Cardiac atrium fibroblast (primary cell): ENCODE measurements at places on chromosomes 3 and 15. TPM values are rescaled to one million over a fixed set of nuclear protein-coding genes. Genes with fewer than 3 reads are reported as not detected.

The CATSPER2 gene
- under 0.01 TPM in 1 of 2 replicates, not detected in the other for total RNA-seq

The TRAT1 gene
- total RNA-seq: not detected in 2 replicates

The PIGZ gene
- 6.3 and 9.7 TPM in 2 replicates for total RNA-seq

The CHCHD4 gene
- 11.2 and 16.5 TPM in 2 replicates for total RNA-seq

The CFAP91 gene
- not detected in 2 replicates for total RNA-seq

The RASL12 gene
- total RNA-seq: 3.1 and 4.2 TPM in 2 replicates
